Cardiac muscle cell (in vitro differentiated cells and primary cell): ENCODE measurements at places on chromosomes 16 and 17. TPM values are rescaled to one million over a fixed set of nuclear protein-coding genes. Genes with fewer than 3 reads are reported as not detected.

DNA sequence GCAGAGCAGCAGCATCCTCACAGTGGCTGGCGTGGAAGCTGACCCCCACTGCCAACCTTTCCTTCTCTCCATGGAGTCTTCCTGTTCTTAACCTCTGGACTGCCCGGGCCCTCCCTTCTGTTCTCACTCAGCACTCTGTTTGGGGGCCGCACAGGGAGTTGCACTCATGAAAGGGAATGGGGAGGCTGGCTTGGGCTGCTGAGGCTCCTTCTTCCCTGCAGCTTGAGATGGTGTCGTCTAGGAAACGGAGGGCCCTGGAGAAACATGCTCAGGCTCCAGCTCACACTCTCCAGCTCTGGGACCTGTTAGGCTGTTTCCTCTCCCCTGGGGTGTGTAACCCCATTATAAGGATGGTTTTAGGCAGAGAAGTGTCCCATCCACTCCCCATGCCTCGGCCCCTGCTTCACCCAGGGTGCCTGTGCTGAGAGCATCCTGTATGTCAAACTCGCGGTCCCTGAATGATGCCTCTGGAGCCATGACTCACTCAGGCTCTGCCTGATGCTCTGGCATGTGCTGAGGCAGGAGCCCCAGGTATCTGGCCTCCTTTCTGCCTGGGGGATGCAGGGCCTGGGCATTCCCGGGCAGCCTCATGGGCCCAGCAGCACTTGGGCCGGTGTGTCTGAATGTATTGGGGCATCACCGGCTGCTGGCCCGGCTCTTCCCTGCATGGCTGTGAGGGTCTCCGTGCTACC, 18.9 kb downstream of the TMEM94 start:
- no peak for DNase-seq

DNA sequence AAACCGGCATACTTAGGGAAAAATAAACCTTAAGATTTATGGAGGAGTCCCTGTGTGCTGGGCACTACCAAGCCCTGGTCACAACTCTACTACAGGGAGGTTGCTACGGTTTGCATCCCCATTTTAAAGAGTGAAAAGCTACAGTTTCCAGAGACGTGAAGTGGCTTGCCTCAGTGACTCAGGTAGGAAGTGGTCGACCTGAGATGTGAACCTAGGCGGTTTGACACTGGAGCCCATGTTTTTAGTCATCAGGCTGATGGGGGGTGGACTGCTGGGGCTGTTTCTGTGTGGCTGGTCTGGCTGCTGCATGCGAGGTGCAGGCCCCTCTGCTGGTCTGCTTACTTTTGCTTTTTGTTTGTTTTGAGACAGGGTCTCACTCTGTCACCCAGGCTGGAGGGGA, 6.6 kb downstream of the COX6A2 start:
- no peak for DNase-seq

DNA sequence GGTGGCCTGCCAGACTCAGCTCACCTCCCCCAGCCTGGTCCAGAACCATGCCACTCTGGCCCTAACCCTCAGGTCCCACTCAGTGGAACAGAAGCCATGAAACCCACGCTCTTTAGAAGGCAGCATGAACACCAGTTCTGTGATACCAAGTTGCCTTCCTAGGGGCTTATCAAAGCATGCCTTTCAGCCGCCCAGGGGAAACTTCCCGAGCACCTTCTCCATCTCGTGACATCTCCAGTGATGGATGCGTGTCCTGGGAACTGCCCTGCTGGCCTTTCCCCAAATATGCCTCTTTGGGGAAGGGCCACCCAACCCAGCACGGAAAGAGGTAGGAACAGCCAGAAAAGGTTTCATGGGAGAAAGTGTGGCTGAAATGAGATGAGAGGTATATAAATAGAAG, 8.3 kb downstream of the CCDC42 start:
- no peak for DNase-seq

- no peak for DNase-seq
Measured at GRCh38 chr17:72952641-72953315, 139.7 kb downstream of the SLC39A11 start.

DNA sequence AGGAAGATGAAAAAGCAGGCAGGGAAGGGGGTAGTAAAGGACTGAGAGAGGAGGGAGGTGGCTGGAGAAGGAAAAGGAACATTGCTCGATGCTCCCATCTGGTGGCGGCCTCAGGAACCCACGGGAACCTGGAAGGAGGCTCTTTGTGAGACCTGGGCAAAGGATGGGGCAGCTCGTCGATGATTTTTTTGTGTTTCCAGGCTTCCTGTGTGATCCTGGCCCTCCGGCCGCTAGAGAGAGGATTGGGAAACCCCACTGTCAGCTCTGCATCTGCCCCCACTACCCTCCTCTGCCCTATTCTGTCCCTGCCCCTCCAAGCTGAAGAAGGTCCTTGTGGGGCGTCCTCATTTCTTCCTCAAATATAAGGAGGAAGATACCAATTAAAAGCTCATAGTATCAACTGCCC, 6.6 kb downstream of the WFIKKN2 start:
- peak; percentile 78 for DNase-seq

DNA sequence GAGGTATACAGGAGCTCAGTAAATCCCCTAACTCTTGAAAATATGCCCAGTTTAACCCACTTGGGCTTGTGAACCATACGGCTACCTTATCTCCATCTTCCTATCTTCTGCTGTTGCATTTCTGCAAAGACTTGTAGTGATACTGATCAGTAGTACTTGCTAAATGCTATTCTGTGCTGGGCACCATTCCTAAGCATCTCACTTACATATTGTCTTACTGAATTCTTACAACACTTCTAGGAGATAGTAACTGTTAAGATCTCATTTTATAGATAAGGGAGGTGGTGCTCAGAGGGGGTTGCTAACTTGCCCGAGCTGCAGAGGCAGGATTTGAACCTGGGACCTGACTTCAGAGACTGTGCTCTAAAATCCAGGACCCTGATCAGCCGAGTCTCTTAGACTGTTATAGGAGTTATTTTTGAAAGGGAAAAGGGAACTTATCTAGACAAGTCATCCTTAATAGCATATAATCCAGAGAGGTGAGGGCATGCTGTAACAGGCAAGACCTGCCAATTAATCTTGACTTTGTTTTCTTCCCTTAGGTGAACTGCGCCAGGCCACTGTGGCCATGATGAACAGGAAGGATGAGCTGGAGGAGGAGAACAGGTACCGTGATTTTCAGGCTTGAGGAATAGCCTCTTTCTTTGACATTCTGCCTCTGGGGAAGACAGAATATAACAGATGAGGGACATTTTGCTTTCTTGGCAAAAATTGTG, 149.7 kb downstream of the SNX29 start:
- no peak for DNase-seq

AOC3 gene
- 2.3 and 5.2 TPM in 2 replicates for total RNA-seq

IRF8 gene
- 6.3 and 12.8 TPM in 2 replicates for total RNA-seq
